ENCODE measurements at places on chromosomes 11 and 22.
A peak's percentile ranks its signal among the peaks of the same experiment; 100 is the strongest.

DNA sequence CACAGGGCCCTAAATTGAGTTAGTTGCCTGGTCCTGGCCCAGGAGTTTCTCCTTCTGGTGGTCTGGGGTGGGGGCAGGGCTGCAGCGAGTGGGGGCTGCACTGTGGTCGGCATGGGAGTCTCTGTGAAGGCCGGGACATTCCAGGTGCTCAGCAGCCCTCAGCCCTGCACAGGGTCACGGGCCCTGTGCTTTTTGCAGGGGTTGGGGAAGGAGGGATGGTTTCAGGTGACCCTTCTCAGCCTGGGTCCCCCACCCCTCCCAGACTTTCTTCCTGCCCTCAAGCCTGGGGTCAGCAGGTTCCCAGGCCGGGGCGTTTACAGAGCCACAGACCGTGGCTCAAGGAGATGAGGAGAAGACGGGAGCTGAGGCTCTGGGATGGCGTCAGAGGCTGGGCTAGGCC, 7.8 kb downstream of the EMID1 start:
- DNase-seq: no peak

DNA sequence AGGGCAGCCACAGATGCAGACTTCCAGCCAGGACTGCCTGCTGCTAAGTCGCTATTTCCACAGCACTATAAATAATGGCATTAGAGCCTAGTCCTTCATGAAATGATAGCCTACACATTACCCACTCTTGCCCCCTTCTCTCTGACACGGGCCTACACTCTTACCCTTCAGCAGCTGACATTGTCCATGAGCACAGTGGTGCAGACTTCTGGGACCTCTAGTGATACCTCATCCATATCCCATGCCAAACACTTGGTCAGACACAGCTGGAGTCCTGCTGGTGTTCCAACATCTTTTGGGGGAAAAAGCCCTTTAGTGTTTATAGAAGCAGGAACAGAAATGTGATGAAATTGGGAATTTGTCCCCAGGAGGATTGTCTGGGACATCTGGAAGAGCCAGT, 43.4 kb upstream of the RAB1B start:
- DNase-seq: no peak

DNA sequence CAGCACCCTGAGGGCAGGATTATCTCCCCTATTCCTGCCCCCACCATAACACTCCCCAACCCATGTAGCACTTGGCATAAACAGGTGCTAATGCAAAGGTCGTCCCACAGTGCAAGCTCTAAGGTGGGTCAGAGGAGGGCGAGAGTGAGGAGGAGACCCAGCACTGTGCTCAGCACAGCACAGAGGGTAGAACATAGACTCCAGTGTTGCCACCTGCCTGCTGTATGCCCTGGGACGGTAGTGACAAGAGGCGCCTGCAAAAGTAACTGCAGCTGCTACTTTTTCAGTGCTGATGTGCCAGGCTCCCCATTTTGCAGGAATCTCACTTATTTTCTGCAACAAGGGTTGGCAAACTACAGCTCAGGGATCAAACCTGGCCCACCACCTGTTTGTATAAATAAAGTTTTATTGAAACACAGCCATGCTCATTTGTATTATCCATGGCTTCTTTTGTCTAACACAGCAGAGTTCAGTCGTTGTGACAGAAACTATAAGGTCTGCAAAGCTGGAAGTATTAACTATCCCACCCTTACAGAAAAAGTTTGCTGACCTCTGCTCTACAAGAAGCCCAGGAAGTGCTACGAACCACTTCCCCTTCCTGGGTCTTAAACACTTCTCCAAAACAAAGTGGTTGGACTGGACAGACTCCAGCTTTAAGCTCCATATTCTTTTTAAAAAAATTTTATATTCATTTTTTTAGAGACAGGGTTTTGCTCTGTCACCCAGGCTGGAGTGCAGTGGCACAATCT, 16.9 kb upstream of the CDC42BPG start:
- DNase-seq: no peak

- peak; percentile 82 for DNase-seq
These were observed 82.5 kb downstream of the SGSM3 start for GRCh38 chr22:40452730-40453487.

- no peak for DNase-seq
These were observed 251.8 kb downstream of the NTM start for GRCh38 chr11:131622193-131622592.

Data from amniotic epithelial cell (primary cell).